Stimulated activated CD4-positive, alpha-beta T cell treated with anti-CD3 and anti-CD28 coated beads, TNF-alpha, amount 100 ng/mL, for 1 hour (primary cell): ENCODE measurements at places on chromosomes 1 and 21.

DNA sequence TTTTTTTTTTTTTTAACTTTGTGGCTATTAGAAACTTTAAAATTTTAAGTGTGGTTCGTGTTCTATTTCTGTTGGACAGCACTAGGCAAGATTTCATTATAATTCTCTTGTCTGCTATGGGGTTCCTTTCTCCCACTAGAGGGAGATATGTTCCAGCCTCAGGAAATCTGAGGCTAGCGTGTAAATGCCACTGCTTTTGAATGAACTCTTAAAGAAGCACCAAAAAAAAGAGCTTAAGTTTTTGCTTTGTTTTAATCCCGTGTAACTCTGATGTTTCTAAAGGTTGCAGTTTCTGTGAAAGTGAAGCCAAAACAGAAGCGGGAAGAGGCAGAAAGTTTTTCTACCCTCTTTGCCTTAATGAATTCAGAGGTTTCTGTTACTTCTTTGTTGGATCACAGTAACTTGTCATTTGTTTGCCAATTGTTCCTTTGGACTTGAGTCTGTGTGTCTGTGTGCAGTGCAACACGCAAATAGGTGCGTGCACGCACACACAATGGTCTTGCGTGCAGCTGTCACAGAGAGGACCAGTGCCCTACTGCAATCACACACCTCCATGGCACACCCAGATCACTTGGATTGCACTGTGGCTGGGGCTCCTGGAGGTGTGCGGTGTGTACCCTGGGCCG lies 32.3 kb downstream of the HHAT start:
- no peak for DNase-seq

DNA sequence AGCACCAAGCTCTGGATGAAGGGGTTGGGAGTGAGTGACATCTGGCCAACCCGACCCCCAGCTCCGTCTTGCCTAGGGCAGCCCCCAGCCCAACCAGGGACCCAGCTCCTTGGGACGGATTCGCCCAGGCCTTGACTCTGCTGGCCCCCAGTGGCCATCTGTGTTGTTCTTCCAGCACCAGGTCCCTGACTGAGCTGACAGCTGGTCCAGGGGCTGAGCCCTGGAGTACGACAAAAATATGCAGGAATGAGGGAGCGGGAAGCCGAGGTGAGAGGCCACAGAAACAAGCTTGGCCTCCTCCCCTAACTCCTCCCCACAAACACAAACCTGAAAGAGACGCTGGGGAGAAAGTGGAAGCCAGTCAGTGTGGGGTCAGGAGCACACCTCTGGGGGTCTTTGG lies 55.0 kb upstream of the PAX7 start:
- DNase-seq, result peak; percentile 43

GRCh38 chr1:22031214-22031962 lies 21.1 kb upstream of the CDC42 start:
- no peak for DNase-seq

DNA sequence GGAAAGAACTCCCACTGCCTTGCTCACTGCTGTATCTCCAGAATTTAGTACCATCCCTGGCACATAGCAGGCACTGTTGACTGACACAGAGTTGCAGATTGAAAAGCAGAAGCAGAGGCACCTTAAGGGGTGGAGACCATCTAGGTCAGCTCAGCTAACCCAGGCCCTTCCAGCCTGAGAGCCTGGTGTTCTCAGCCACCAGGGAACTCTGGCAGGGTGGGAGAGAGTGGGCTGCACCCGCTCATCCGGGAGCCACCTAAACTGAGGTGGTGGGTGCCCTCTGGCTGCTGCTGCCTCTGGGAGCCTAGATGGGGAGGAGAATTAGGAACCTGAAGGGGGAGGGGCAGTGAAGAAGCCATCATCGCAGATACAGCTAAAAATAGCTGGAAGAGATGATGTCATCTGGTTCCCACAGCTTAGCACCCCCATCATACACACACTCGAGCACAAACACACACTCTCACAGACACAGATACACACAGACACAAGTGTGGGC lies 1.5 kb upstream of the TSPAN1 start:
- no peak for DNase-seq

GRCh38 chr1:169902751-169903150 lies 9.1 kb upstream of the SCYL3 start:
- DNase-seq, result no peak
